ENCODE measurements at places on chromosomes 1 and 21. TPM values are rescaled to one million over a fixed set of nuclear protein-coding genes. Genes with fewer than 3 reads are reported as not detected.

- no peak for DNase-seq
Measured at GRCh38 chr1:236685205-236685916, 938 bp upstream of the ACTN2 start.

- no peak for DNase-seq
Measured at GRCh38 chr1:183776731-183777130, 28.2 kb upstream of the RGL1 start.

DNA sequence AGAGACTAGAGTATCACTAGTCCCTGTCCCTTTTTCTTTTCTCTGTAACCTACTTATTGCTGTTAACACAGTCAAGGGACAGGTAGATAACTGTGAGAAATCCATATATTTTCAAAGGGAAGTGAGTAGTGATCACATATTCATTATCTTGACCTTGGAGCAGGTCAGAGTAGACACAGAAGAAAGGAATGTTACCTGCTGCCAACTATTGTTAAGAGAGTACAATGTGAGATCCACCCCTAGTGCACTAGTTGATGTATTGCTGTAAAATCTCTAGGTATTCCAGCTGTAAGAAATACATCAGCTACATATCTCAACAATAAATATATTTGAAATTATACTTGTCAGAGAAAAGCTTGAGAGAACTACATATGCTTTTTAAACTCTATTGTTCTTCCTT, 68.7 kb upstream of the ADGRL2 start:
- DNase-seq: no peak

GRCh38 chr1:199546323-199546722, 481.2 kb upstream of the NR5A2 start:
- no peak for DNase-seq

- no peak for DNase-seq
Measured at GRCh38 chr21:15301736-15302135, 236.9 kb upstream of the NRIP1 start.

DNA sequence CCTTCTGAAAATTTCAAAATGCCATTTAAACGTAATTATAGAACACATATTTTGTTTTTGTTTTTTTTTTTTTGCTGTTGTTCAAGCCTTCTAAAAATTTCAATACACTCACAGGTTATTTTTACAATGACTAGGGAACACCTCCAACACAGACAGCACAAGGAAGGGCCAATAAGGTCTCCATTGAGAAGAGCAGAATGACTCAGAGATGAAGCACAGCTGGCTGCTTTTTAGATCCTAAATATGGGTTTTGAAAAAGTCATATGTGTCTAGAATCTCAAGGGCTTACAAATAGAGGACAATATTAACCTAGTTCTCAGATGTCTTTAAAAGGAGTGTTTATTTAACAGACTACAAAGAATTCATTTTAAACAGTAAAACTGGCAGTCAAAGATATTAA, 104.6 kb downstream of the NEGR1 start:
- no peak for DNase-seq

GRCh38 chr1:175124861-175125260, 57.2 kb downstream of the TNN start:
- DNase-seq: no peak

DNA sequence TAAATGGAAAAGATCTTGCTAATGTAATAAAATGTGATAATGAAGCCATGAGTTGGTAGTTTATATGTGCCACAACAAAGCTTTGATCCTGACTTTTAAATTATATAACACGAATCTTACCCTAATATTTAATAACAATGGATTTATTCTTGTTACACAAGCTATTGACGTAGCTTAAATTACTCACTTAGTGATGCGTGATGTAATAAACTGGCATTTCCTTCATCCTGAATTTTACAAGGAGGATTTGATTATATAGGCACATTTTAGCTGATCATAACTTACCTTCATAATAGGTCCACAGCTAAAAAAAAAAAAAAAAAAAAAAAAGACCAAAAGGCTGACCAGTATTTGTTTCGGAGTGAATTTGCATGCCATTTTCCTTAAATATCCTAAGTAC, 76.2 kb upstream of the IVNS1ABP start:
- no peak for DNase-seq

MTMR11 gene
- 34.3 TPM for polyA plus RNA-seq

B3GALT5 gene
- polyA plus RNA-seq: 1.3 TPM

DNA sequence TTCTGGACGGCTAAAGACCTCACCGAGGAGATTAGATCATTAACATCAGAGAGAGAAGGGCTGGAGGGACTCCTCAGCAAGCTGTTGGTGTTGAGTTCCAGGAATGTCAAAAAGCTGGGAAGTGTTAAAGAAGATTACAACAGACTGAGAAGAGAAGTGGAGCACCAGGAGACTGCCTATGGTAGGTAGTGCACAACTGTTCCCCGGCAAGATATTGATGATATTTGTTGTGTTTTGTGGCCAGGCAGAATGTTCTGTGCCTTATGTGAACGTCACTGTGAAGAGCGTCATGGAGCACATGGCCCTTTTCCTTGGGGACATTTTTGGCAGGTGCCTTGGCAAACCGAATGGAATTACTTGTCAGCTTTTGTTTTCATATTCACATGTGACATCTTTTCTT, 191.7 kb downstream of the DISC1 start:
- DNase-seq: no peak

GRCh38 chr1:184212649-184213314, 161.3 kb downstream of the TSEN15 start:
- no peak for DNase-seq

DNA sequence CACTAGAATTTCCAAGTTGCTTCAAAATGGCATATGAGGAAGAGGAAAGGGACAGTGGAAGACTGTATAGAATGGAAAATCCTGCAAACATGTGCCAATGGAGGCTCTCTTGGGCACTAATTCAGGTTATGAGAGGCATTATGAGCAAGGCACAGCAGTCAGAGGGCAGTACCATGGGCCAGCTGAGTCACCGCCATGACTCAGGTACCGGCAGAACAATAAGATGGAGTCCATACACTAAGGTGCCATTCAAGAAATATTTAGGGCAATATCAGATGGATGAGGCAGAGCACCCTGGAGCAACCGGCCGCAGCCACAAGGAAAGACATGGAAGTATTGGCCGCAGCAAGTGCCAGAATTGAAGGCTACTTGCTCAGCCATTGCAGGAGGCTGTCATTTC, 25.6 kb upstream of the VAV3 start:
- no peak for DNase-seq
